Amygdala (tissue), 56 donors: ENCODE measurements at places on chromosomes 5 and 9.

GRCh38 chr9:97474372-97474925 is 27.0 kb upstream of the TMOD1 start:
- no peak for DNase-seq

DNA sequence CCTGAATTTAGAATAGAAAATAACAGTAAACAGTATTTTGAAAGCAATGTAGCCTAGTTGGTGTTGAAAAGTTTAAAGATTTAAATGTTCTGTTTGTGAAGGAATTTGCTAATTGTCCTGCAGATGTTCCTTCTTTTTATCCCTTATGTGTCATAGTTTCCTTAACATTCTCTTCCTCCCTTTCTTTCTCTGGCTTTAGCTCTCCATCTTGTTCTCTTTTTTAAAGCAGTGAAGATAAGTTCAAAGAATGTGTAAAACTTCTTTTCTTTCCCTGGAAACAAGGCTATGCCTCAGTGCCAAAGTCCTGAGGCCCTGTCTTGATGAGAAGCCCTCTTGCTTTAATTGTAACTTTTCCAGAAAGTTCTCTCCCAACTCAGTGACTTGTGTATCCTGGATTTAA is 24.4 kb upstream of the GAS1 start:
- DNase-seq: no peak

DNA sequence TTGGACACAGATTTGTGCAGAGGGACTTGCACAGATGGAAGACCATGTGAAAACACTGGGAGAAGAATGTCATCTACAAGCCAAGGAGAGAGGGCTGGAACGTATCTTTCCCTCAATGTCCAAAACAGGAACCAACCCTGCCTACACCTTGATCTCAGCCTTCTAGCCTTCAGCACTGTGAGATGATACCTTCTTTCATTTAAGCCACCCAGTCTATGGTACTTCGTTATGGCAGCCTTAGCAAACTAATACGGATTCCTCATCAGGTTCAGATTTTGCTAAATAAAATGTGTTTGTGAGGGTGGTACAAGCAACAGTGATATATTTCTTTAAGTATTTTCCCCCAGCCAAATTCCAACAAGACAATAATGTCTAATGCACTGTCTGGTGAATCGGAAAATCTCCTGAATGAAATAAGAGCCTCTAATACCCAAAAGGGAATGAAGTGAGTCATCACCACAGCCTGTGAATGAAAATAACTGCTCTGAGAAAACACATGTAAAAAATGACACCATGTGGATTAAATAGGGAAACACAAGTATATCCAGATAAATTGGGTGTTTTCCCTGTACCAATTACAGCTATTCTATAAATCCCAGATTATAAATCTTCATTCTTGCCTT is 182.8 kb upstream of the TARS1 start:
- no peak for DNase-seq

GRCh38 chr5:179123109-179123426 is 62.9 kb downstream of the ZNF354C start:
- DNase-seq: no peak

DNA sequence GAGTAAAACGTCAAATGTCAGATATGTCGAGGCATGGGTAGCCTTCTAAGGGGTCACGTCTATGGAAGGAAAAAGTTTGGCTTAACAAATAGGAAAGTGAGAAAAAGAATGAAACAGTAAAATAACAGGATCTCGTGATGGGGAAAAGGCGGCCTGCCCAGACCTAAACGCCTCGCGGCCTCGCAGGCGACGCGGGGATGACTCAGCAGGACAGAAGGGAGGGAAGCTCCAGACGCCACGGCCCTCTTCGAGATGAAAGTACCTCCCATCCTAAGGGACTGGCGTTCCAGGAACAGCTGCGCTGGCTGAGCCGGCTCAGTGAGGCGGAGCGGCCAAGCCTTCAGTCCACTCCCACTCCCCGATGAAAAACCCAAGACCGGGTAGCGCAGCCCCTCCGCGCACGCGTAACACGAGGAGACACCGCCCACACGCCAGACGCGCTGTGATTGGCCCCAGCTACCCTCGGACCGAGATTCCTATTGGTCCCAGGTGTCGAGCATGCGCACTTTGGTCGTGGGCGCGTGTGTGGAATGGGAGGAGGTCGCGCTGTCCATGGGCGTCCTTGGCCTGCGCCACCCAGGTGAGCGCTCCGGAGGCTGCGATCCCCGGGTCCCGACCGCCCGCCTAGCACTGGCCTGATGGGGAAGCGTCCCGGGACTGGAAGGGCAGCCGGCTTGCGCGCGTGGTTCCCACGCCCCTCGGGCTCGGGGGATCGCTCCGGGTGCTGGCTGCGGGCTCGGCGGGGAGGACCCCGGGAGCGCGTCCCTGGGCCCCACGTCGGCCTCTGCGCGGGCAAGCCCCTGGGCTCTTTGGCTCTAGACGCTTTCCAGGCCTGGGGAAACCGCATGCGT is 588.5 kb downstream of the MTRR start:
- DNase-seq: peak; percentile 81

- DNase-seq: no peak
These were observed 4.5 kb upstream of the ORM1 start for GRCh38 chr9:114318416-114318815.

DNA sequence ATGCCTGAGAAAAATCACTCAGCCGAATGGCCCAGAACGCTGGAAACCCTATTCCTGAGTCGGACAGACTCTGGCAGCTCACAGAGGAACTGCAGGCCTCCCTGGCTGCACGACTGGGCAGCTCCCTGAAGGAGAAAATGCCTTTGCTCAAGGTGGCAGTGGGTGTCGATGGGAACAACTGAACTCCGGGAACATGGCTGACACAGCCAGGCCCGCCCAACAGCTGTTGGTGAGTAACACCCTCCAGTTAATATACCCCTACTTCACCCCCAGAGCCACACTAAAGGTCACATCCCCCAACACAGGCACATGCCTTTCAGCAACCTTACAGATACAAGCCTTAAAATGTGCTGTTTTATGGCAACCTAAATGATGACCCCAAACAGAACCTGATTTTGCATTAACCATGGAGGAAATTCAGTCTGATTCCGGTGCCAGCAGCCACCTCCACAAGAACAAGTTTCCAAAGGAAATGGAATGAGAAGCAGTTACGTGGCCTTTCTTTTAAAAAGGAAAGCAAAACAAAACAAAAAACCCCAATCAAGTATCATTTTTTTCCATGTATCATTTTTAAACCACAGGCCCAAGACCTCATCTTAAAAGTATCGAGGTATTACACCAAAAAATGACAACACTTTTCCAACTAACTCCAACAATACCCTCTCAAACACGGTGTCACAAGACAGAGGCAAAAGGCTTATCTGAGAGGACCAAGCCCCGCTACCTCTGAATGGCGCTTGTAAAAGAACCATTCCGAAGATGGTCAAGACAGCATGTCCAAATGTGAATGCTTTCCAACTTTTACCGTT is 3.1 kb downstream of the KLF9 start:
- DNase-seq: no peak

- no peak for DNase-seq
These were observed 37.6 kb upstream of the ORM1 start for GRCh38 chr9:114285166-114285867.

GRCh38 chr5:16888694-16889124 is 47.4 kb downstream of the MYO10 start:
- no peak for DNase-seq

DNA sequence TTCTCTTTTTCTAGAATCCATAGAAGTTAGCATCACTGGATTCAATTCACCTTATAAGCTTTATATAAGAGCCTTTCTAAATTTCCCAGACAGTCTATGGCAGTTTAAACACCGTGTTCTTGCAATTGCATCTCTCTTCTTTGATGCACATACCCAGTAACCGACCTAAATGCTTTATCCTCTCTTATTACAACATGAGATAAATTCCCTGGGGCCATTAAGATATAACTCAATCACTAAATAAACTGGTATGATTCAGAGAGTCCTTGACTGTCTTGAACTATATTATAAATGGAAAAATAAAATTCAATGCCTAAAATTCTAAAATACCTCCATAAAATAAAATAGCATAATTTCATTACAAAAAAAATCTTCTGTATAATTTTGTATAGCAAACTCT is 98.1 kb downstream of the DIRAS2 start:
- no peak for DNase-seq

GRCh38 chr5:124036786-124037185 is 524.8 kb downstream of the CSNK1G3 start:
- DNase-seq: no peak

DNA sequence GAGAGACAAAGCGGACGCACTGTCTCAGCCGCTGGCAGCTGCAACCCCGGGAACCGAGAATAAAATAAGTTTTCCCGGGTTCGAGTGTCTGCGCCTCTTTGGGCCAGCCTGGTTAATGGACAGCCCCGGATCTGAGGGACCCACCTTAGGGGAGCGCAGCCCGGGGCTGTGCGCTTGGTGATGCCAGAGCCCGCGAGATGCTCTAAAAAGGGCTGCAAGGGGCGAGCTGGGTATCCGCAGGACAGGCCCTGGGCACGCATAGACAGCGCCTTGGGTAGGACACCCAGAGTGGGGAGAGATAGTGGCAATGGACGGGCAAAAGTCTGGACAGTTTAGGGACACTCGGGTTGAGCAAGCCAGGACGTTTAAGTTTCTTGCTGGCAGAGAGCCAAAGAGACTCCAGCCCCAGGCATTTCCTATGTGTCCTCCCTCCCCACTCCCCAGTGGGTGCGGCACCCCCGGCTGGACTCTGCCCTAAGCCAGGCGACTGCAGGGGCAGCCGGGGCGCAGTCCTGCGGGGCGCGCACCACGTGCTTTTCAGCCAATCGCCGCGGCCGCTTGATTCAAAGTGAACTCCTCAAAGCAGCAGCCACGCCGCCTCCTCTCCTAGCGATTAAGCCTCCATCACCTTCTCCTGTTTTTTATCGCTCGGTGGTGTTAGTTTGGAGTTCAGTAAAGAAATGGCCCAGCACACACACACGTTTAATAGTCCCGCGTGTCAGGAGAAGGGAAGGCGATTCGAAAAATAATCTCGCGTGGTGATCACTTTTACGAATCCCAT is 616 bp upstream of the ENC1 start:
- peak; percentile 69 for DNase-seq

DNA sequence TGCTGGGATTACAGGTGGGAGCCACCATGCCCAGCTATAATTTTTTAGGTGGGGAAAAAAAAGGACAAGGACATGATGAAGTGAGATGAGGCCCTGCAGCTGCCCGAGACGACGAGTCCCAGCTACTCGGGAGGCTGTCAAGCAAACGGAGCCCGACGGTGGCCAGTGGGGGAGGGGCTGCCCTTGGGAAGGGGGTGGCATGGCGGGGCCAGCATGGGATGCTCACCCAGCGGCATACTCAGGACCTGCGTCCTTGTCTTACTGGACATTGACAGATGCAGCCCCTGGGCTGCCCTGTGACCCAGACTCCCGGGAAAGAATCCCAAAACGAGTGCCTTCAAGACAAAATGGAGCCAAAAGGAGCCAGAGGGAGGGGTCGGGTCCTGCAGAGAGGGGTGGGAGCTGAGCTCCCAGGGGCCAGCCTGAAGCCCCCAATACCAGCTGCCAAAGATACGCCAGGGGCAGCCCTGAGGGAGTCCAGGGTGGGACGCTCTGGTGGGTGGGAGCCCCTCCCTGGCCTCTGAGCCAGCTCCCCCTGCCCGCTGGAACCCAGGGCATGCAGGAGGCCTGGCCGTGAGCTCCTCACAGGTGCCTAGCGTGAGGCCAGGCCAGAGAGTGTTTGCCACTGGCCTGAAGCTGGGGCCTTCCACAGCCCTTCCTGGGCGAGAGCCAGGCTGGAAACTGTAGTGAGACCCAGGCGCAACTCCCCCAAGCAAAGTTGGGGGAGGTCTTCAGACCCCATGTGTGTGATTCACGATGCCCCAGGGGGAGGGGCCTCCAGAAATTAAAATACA is 15.7 kb downstream of the CCDC187 start:
- DNase-seq: no peak

GRCh38 chr9:34114436-34114835 is 12.1 kb downstream of the DCAF12 start:
- DNase-seq: no peak

- DNase-seq: no peak
These were observed 26.8 kb downstream of the PIP5K1B start for GRCh38 chr9:68731857-68732256.

- no peak for DNase-seq
These were observed 15.5 kb upstream of the CTNNA1 start for GRCh38 chr5:138737494-138738265.

DNA sequence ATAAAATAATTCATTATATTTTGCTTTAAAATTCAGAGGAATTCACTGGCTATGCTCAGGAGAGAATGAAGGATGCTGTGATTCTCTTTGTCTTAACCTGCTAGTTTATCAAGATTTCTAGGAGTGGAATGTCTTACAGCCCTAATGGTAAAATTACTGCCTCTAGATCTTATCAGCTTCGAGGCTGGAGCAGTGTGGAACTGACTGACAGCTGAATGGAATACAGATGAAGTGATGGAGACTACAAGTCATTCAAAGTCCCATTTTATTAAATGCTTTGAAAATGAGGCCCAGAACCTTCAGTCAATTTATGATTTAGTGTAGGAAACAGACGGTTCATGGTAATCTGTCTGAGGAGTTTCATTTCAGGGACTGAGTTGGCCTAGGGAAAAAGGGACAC is 202.1 kb downstream of the RFX3 start:
- no peak for DNase-seq

DNA sequence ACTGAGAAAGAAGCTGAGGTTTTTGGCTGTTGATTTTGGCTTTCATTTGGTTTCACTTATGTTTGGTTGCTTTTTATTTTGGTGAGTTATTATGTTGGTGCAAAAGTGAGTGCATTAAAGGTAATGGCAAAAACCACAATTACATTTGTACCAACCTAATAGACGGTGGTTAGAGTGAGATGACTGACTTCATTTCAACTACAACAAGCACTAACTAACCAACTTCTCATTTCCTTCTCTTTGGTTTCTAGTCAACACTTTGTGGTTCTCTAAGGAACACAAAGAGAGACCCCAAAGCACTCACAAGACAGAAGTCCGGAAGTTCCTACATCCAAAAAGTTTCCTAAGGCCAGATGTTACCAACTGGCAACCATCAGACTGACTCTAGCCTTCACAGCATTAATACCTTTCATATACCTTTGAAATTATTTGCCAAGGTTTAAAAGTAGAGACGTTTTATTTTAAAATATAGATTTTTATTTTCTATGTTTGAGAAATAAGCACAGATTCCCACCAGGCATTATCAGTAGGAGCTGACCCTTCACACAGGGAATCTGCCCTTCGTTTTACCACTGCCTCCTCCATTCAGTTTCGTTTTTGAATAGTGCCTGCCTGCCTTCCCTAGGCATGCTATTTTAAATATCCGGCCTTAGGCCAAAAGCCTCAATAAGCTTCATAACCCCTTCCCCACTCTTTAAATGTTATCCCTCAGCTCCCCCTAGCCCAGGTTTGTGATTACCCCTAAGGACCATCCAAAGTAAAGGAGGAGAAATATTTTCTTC is 301.1 kb upstream of the PTGER4 start:
- no peak for DNase-seq

DNA sequence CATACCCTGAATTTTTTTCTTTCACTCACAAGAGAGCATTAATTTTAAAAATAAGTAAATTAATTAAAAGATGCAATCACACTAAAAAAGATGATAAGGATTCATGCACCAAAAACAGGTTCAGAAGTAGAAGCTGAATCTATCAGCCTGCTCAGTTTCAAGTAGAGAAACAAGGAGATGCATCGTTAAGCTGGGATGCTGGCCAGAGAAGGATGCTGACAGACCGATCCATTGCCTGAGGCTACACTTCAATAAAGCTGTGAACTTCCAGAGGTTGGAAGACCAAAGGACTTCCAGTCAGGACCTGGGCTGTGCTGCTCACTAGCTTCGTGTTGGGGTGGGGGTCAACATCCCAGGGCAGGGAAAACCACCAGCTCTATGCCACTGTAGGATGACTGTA is 457.7 kb downstream of the EFNA5 start:
- no peak for DNase-seq

- DNase-seq: no peak
These were observed 34.9 kb downstream of the SH3GL2 start for GRCh38 chr9:17613758-17614157.

- no peak for DNase-seq
These were observed 4.1 kb upstream of the NDFIP1 start for GRCh38 chr5:142104491-142104890.
